ENCODE measurements at places on chromosomes 4 and X. TPM values are rescaled to one million over a fixed set of nuclear protein-coding genes. Genes with fewer than 3 reads are reported as not detected.

Gene ZDHHC15
- total RNA-seq = 0.22 TPM

Gene AFAP1
- 17.1 TPM for total RNA-seq

Gene UGT2A1
- not detected for total RNA-seq

Gene MAGED4
- total RNA-seq = 0.28 TPM

Gene ASB12
- total RNA-seq = not detected
